NCI-H187 (cell line): ENCODE measurements at places on chromosomes 5 and 9.
A peak's percentile ranks its signal among the peaks of the same experiment; 100 is the strongest.

GRCh38 chr5:147369742-147370374, 135.0 kb downstream of the STK32A start:
- DNase-seq: no peak

GRCh38 chr5:8813180-8813579, 732.7 kb downstream of the SEMA5A start:
- DNase-seq: no peak

GRCh38 chr9:109013679-109014607, 644 bp upstream of the CTNNAL1 start:
- DNase-seq: no peak

DNA sequence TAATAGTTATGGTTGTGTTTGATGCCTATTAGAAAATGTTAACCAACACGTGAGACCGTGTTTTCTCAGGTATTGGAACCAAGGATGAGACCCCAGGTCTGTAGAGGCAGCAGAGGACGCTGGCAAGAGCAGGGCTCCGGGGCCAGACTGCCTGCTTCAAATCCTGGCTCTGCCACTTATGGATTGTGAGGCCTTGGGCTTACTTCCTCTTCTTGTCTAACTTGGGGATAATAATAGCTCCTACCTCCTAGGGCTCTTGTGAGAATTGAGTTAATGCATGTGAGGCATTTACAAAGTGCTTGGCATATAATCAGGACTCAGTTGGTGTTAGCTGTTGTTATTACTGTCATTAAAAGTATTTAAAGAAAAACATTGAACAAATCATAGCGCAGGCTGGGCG, 85.5 kb upstream of the PITX1 start:
- no peak for DNase-seq

DNA sequence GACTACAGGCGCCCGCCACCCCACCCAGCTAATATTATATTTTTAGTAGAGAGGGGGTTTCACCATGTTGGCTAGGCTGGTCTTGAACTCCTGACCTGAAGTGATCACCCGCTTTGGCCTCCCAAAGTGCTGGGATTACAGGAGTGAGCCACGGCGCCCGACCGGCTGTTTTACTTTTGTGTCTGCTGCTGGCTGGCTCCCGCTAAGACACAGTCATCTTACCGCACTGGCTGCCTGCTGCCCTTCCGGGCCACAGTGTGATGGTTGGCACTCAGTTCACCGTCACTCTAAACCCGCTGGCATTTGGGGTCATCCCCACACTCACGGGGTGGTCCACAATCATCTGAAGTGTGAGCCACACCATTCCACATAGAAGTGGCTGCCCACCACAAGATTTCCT, 93.7 kb downstream of the WDR41 start:
- no peak for DNase-seq

DNA sequence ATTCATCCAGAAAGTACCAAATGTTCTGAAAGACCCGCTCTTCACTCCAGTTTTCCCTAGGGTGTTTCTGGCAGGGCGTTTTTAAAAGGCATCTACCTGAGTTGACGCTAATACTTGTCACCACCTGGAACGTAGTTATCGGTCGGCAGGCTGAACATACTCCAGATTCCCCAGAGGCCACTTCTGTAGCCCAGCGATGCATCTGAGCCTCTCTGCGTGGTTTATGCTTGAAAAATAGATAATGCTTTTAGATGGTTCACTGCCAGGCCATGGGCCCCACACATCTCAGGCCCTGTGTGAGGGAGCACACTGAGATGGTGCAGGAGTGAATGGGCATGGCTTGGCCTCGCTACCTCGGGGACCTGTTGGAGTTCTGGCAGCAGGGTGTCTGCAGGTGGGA, 33.0 kb upstream of the NCS1 start:
- peak; percentile 81 for DNase-seq

GRCh38 chr9:21919377-21920362, 74.5 kb downstream of the CDKN2A start:
- no peak for DNase-seq

DNA sequence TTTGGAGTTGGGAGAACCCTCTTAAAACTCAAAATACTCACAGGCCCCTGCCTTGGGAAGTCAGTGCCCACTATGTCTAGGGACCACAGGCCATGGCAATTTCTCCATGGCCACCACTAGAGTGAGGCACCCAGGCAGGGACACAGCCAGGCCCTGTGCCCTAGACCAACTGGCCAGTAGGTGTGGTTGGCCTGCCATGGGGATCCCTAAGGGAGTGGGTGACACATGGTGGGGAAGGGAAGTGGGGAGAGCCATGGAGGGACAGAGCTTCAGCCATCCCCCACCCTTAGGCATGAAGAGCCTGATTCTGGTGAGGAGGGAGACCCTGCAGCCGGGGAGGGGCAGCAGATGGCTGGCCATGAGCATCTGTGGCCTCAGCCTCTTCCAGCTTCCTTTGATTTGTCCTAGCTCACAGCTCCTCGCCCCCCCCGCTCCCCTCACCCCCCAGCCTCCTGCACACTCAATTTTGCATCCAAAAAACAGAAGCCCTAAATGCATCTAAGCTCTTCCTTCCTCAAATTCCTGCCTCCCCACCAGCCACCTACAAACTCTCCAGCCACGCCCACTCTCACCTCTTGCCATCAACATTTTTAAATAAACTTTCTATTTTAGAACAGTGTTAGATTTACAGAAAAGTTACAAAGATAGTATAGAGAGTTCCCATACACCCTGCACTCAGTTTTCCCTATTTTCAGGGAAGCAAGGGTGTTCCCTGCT, 1.6 kb upstream of the DBN1 start:
- no peak for DNase-seq

DNA sequence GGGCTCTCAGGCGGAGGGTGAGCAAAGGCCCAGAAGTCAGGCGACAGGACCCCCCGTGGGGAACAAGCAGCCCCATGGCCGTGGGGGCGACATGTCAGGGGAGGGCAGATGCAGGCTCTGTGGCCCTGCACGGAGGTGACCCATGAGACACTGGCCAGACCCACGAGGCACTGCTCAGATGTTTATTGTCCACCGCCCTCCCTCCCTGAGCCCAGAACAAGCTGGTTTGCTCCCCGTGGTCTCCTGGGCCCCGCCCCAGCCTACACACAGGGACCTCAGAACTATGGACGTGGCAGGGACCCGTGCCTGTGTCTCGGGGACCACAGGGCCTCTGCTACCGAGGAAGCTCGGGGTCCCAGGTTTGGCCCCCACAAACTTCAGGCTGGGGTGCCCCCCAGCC, 1.9 kb downstream of the FUT7 start:
- no peak for DNase-seq

- DNase-seq: no peak
Observed at GRCh38 chr5:124064956-124065355, 553.0 kb downstream of the CSNK1G3 start.

GRCh38 chr5:132420706-132421272, 51.3 kb downstream of the SLC22A5 start:
- no peak for DNase-seq

GRCh38 chr9:84277646-84278045, 62.9 kb downstream of the SLC28A3 start:
- no peak for DNase-seq

DNA sequence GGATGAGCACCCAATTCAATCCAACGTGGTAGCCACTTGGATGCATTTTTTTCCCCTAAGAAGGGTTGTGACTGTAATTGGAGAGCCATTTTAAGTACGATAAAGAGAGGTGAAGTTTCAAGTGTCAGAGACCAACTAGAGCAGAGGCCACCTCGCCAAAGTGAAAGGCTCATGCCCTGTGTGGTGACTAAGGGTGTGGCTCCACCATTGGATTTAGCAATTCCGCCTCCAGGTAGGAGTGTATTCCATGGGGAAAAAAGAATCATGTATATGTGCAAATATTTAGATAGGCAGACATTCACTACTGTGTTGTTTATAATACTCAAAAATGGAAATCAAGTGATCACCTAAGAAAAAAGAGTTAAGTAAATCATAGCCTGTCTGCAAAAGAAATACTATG, 53.1 kb upstream of the S1PR3 start:
- DNase-seq: no peak

- DNase-seq: no peak
Observed at GRCh38 chr5:39760385-39761198, 335.8 kb upstream of the DAB2 start.

GRCh38 chr5:131373265-131373664, 109.4 kb downstream of the CDC42SE2 start:
- DNase-seq: no peak

DNA sequence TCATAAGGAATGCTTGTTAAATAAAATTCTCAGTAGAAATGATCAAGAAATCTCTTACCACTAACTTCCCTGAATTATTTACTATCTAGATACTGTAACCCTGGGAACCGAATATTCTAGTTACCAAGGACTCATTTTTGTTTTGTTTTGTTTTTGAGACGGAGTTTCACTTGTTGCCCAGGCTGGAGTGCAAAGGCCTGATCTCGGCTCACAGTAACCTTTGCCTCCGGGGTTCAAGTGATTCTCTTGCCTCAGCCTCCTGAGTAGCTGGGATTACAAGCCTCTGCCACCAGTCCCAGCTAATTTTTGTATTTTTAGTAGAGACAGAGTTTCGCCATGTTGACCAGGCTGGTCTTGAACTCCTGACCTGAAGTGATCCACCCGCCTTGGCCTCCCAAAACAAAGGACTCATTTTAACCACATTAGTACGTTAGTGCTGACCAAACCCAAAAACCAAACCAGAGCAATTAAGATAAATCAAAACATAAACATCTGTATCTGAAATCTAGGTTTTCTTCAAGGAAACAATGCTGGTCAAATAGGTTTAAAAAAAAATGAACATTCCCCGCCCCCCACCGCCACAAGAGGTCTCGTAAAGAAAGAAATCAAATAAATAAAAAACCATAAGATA, 3.7 kb downstream of the TXN start:
- DNase-seq: no peak

- no peak for DNase-seq
Observed at GRCh38 chr9:75664597-75664996, 225.9 kb upstream of the PCSK5 start.

- no peak for DNase-seq
Observed at GRCh38 chr5:24633715-24634325, 11.0 kb downstream of the CDH10 start.

GRCh38 chr9:105118636-105119035, 125.8 kb upstream of the SLC44A1 start:
- DNase-seq: no peak

GRCh38 chr5:179161901-179162300, 101.7 kb downstream of the ZNF354C start:
- no peak for DNase-seq

GRCh38 chr9:90909747-90910283, 108.2 kb downstream of the SYK start:
- no peak for DNase-seq

- DNase-seq: no peak
Observed at GRCh38 chr5:90549729-90550275, 8.8 kb upstream of the ADGRV1 start.

DNA sequence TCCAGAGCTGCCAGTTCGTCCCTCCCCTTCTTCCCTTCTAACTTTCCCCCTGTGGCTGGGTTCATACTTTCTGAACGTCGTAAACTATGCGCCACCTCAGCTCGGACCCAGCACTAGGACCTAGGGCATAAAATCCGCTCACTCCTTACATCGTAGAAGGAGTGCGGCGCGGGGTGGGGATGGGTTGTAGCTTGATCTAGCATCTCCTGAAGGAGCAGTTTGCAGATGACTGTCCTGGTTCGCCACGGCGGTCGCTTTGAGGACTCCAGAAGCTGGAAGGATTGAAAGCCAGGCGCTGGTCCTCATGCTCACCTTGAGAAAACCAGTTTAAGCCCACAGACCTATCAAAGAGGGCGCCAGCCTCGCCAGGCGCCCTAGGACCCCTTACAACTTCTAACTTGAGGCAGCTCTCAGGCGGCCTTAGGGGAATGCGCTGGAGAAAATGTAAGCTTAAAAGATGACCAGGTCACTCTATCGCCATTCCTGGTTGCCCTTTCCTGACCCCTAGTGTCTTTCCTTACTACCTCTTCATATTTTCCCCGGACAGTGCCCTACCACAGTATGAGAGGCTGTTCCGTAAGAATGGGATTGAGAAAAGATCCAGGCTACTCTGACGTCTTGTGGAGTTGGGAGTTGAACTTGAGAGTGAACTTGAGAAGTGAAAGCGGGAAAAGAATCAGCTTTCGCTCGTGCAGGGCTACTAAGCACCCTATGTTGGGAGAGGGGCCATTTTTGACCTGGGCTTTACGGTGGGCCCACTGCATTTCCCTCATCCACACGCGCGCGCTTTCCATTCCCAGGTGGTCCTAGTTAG, 2.8 kb downstream of the RORB start:
- no peak for DNase-seq

GRCh38 chr9:31604531-31604930, 779.9 kb upstream of the ACO1 start:
- DNase-seq: no peak

GRCh38 chr9:16318516-16319060, 551.9 kb downstream of the BNC2 start:
- no peak for DNase-seq

GRCh38 chr9:5872511-5872910, 18.2 kb upstream of the MLANA start:
- DNase-seq: no peak

DNA sequence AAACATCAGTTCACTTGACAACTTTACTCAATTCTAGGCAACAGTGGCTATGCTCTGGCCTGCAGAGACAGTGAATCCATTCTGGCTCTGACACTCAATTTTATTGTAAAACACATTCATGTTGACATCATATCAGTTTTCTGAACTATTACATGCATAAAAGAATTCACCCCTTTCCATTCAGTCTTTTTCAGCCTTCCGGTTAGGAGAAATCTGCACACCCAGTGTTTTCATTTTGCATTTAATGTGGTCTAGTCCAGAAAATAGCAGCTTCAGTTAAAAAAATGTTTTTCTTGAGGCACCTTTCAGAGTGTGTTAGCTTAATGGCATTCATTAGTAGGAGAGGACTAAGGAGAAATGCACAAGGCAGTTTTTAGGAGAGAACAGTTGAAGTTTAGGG, 95.1 kb downstream of the PBX3 start:
- no peak for DNase-seq

- no peak for DNase-seq
Observed at GRCh38 chr5:122384739-122385235, 72.8 kb downstream of the SNCAIP start.

DNA sequence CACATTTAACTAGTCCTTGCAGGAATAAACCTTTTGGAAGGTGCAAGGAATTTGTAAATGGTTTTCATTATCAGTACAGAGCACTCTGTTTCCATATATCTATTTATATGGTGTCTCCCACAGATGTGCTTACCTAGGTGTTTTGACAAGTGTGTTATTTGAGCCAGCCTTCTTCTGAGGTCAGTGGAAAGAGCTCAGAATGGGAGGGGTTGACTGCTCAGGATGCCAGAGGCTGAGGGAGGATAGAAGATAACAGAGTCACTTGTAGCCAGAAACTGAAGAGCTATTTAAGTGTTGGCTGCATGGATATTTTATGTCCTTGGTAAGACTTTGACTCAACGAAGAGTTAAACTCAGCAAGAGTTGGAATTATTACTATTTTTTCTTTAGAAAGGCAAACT, 5.0 kb downstream of the CMYA5 start:
- peak; percentile 52 for DNase-seq

DNA sequence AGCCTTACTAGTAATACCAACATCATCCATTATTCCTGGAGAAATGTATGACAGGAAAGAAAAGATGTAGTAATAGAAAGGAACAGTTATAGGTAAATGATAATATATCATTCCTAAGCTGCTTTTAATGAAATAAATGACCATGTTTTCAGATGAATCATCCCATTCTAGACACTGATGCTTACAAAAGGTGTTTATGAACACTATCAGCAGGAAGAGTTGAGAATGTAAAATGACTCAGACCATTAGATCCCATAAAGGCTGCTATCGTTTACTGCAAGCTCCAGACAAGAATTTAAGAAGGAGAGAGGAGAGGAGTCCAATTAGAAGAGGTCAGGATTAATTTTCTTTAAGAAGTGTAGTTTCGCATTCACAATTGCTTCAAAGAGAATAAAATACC, 1033.5 kb downstream of the EFNA5 start:
- no peak for DNase-seq

- no peak for DNase-seq
Observed at GRCh38 chr5:91328743-91329142, 54.4 kb downstream of the ARRDC3 start.
